AG04449 (cell line): ENCODE measurements at places on chromosomes 16 and 17.
A peak's percentile ranks its signal among the peaks of the same experiment; 100 is the strongest.

DNA sequence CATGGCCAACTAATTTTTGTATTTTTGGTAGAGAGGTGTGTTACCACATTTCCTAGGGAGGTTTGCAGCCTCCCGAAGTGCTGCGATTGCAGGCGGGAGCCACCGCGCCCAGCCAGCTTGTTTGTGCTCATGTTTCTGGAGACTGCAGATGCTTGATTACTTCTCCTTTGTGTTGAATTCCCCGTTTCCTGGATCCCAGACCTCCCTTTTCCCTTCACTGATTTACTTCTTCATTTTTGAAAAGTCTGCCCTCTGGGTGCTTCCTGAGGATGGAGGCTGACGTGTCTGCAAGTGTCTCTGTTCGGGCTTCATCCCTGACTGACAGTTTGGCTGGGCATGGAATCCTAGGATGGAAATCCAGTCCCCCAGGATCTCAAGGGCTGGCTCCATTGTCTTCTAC is 7.0 kb upstream of the TRIM47 start:
- no peak for DNase-seq

DNA sequence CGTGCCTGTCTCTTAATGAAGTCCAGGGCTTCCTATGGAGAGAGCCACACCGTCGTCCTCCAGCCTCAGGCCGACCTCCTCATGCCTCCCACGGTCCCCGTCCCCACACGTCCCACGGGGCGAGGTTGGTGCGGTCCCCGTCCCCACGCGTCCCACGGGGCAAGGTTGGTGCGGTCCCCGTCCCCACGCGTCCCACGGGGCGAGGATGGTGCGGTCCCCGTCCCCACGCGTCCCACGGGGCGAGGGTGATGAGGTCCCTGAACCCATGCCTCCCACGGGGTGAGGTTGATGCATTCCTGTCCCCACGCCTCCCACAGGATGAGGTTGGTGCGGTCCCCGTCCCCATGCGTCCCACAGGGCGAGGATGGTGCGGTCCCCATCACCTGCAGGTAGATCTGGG is 20.9 kb downstream of the GALNS start:
- DNase-seq = no peak

DNA sequence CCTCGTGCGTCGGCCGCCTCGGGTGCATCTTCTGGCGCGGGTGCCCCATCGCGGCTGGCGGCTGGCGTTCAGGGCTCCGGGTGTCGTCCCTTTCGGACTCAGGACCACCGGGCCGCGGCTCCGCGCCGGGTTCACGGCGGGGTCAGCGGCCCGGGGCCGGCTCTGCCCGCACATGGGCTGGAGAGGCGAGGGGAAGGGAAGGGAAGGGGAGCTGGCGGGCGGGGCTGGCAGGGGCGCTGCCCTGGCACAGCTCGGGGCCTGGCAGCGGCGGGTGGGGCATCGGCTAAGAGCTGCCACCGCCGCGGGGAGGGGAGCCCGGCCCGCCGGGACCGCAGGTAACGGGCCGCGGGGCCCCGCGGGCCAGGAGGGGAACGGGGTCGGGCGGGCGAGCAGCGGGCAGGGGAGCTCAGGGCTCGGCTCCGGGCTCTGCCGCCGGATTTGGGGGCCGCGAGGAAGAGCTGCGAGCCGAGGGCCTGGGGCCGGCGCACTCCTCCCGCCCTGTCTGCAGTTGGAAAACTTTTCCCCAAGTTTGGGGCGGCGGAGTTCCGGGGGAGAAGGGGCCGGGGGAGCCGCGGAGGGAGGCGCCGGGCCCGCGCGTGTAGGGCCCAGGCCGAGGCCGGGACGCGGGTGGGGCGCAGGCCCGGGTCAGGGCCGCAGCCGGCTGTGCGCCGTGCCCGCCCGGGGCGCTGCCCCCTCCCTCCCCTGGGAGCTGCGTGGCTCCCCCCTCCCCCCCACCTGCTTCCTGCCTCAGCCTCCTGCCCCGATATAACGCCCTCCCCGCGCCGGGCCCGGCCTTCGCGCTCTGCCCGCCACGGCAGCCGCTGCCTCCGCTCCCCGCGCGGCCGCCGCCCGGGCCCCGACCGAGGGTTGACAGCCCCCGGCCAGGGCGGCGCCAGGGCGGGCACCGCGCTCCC is 646 bp downstream of the HIC1 start:
- no peak for DNase-seq

DNA sequence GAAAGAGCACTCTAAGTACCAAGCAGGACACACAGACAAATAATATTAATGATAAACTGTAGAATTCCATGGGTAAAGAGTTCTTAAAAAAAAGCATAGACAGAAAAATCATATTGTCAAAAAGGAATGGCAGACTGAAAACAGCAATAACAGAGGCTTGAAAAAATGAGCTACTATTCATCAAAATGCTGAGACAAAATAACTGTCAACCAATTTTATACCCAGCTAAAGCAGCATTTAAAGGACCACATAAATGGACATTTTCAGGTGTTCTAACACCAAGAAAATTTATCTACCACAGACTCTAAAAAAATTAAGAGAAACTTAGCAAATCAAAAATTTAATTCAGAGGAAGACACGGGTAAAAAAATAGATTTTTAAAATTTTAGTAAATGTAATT is 119.1 kb downstream of the DYNLRB2 start:
- no peak for DNase-seq

- no peak for DNase-seq
Observed at GRCh38 chr17:7839876-7840261, 5.9 kb downstream of the KDM6B start.

- no peak for DNase-seq
Observed at GRCh38 chr17:58313815-58314705, 14.5 kb downstream of the TSPOAP1 start.

GRCh38 chr16:68275611-68276191 is 11.4 kb downstream of the SLC7A6 start:
- DNase-seq = no peak

GRCh38 chr17:44122816-44123355 is 555 bp downstream of the HDAC5 start:
- DNase-seq = no peak

GRCh38 chr16:52466994-52467393 is 79.9 kb downstream of the TOX3 start:
- no peak for DNase-seq

DNA sequence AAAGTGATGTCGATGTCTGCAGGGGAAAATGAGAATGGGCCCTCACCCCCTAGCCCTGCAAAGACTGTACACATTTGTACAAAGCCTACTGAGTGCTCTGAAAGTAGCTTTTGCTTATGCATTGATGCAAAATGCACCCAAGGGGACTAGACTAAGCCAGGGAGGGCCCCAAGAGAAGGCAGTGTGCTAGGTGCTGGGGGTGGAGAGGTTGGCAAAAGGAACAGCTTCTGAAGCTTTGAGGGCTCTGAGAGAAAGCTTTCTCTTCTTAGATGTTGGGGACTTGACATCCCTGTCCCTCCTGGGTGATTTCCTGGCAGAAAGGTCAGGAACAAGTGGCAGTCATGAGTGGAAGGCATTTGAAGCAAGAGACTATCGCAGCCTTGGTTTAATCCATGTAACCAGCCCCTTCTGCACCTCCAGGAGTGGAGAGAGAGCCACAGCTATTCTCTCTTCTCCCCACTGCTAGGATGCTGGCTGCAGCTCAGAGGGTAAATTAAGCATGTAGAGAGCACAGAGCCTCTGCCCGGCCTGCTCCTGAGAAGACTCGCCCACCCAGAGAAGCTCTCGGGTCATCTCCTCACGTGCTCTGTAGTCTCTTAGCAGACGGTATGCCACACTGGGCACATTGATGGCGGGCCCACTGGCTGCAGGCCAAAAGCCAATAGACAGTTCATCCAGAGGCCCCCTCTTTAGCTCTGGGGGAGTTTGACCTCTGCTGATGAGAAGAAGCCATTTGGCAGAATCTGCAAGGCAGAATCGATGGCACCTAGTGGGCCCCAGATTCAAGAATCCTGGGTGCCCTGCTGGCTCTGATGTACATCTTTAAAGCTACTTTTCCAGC is 221.4 kb downstream of the MSI2 start:
- DNase-seq = no peak

DNA sequence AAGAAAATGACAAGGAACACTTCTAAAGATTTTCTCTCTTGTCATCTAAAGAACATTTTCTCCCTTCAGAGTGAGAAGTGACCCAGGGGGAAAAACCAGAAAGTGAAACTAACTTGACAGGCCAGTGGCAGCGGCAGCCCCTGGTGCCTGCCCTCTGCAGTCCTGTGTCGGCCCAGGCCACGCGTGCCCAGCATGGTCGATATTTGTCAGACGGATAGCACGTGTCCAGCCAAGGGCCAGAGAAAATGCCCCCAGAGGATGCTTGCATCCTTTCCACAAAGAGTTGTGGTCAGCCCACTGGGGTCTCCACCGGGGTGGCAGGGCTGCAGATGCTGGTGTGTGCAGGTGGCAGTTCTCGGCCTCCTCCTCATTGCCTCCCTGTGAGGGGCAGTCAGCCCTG is 176.6 kb downstream of the RAB11FIP4 start:
- DNase-seq = no peak

GRCh38 chr17:30513346-30513745 is 36.1 kb downstream of the GOSR1 start:
- peak; percentile 64 for DNase-seq

GRCh38 chr16:6682142-6682811 is 650.4 kb upstream of the RBFOX1 start:
- no peak for DNase-seq

DNA sequence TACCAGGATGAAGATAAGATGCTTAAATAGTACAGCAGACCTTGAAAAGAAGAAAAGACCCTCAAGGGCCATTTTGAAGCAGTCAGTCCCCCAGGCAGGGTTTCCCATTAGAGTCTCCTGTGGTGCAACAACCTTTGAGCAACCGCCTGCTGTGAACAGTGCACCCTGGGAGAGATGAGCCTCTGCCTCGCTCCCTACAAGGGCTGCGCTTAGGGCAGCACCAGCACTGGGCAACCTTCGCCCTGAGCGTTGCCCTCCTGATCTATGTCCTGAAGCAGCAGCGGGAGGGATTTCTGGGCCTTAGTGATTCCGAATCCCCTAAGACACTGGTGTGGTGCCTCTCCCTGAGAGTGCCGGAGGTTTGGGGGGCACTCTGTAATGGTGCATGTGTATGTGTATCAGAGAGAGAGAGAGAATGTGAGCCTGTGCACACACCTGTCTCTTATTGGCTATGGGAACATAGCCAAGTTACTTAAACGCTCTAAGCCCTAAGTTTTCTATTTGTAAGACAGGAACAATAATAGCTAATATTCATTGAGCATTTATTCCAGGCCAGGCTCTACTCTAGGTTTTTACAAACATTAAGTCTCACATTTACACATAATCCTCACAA is 25.2 kb upstream of the ABCC12 start:
- no peak for DNase-seq

GRCh38 chr17:38925263-38925995 is at the start of gene LASP1NB:
LASP1NB (plus strand) TSS chr17:38925614.
- no peak for DNase-seq

- DNase-seq = no peak
Observed at GRCh38 chr16:88719933-88720296, 13.6 kb downstream of the CTU2 start.

DNA sequence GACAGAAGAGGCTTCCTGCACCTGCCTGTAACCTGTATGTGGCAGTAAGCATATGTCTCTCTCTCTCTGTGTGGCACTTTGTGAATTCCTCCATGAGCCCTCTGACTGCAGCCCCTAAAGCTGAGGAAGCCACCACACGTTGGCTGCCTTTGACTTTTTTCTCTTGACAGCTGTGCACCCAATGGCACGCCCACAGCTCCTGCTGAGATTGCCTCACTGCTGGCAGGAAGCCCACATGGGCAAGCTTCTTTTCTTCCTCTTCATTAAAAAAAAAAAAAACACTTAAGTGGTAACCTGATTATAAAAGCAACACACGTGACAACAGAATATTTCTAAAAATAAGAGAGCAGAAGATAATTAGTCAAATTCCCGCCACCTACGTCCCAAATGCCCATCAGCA is 34.0 kb upstream of the PIRT start:
- DNase-seq = no peak

DNA sequence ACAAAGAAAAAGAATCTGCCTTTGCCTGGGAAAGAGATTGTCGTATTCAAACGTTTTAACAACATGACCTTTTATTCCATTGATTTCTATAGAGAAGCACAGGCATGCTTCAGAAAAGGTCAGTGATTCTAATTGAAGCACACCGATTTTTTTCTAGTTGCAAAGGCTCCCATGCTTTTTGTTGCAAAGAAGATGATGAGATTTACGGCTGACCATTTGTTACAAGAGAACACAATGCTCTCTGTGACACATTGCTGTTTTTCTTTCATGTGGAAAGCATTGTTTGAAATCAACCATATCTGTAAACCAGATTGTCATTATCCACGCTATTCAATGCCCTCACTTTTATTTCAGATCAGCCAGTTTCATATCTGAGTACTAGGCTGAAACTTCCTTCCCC is 99.8 kb downstream of the NLK start:
- DNase-seq = no peak

DNA sequence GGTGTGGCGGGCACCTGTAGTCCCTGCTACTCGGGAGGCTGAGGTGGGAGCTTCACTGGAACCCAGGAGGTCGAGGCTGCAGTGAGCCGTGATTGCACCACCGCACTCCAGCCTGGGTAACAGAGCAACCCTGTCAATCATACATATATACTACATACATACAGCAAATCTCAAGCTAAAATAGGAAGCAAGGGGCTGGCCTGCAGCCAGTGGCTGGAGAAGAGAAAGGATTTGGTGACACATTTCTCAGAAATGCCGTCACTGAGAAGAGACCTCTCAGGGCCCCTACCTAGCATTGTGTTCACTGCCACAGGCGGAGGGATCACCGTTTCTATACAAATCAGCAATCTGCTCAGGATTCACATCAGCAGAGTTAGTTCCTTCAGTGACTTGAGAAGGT is 16.9 kb downstream of the NARF start:
- no peak for DNase-seq

- no peak for DNase-seq
Observed at GRCh38 chr16:72978212-72978611, 69.7 kb downstream of the ZFHX3 start.

- no peak for DNase-seq
Observed at GRCh38 chr17:77744066-77744988, 214.2 kb upstream of the TNRC6C start.

GRCh38 chr16:72722552-72722951 is 325.4 kb downstream of the ZFHX3 start:
- no peak for DNase-seq

DNA sequence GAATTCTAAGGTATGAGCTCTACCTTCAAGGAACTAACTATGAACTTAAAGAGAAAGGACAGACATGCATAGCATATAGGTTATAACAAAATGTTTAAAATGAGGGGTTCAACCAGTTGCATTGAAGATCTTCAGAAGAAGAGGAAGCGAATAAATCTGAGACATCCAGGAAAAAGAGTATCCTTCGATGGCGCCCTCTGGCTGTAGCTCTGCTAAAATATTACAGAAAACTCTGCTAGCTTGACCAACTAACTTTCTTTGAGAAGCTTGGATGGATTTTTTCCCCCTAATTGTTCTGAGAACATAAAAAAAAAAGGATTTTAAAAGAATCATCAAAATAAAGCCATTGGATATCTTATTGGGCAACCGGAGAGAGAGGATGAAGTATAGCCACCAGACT is 659.9 kb upstream of the SOX9 start:
- DNase-seq = no peak
